HFFc6 (cell line): ENCODE measurements at places on chromosomes 12 and 14. TPM values are rescaled to one million over a fixed set of nuclear protein-coding genes. Genes with fewer than 3 reads are reported as not detected.
A peak's percentile ranks its signal among the peaks of the same experiment; 100 is the strongest.

The TMBIM4 gene
- total RNA-seq: 87.3 to 112 TPM (median 90.5 TPM) in 3 replicates

The SERPINA6 gene
- total RNA-seq: not detected in 3 replicates

The LRRIQ1 gene
- not detected in 3 replicates for total RNA-seq

The NTS gene
- not detected in 2 replicates for total RNA-seq

The KCNJ8 gene
- 0.69 to 8.4 TPM (median 1.7 TPM) in 3 replicates for total RNA-seq

The TRMT61A gene
- 13.7 to 14.9 TPM (median 14.9 TPM) in 3 replicates for total RNA-seq

DNA sequence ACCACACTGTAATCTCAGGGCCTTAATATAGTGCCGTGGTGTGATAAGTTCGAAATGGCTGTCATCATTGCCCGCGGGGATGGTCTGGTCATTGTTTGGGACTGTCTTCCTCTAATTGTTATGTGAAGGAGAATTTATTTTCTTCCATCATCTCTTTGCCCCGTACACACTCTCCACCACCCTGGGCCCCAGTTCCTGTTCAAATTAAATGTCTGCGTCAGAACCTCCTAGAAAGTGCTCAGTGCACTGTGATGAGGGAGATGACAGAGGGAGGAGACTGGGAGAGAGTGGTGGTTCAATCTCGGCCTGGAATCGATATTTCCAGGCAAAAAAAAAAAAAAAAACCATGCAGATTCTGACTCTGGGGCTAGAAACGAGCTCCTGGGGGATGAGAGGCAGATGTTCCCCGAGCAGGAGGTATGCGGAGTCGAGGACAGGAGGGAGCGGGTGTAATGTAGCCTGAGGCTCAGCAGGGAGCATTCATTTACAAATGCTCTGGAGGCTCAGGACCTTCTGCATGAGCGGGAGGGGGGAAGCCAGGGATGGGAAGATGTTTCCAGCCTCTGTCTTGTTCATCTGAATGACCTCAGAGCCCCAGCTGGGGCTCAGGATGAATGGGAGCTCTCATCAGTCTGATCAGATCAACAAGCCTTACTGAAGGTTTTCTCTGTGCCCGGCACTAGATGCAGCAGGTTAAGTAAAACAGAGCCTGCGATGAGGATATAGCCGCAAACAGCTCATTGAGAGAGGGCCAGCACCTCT, 219.5 kb downstream of the TBX5 start:
- DNase-seq: no peak

DNA sequence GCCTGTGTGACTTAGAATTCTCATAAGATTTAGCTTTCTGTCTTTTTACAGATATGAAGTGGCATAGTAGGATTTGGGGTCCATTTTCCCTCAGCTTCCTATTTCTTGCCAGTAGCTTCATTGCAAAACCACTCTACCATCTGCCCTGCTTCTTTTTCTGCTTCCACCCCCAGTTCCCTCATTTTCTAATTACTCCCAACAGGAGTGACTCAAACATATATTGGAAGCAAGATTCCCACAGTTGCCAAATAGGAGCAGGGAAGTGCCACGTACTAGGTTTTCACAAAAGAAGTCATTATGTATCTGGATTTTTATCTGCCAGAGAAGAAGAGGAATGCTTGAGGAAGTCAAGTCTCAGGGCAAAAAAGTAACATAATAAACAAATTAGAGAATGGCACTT, 64.1 kb downstream of the ANO4 start:
- DNase-seq: no peak

GRCh38 chr12:21538061-21538653, 12.1 kb downstream of the SPX start:
- DNase-seq: no peak

GRCh38 chr12:78721906-78722305, 142.7 kb upstream of the SYT1 start:
- no peak for DNase-seq

GRCh38 chr12:121705514-121705913, 7.0 kb upstream of the TMEM120B start:
- DNase-seq: no peak

DNA sequence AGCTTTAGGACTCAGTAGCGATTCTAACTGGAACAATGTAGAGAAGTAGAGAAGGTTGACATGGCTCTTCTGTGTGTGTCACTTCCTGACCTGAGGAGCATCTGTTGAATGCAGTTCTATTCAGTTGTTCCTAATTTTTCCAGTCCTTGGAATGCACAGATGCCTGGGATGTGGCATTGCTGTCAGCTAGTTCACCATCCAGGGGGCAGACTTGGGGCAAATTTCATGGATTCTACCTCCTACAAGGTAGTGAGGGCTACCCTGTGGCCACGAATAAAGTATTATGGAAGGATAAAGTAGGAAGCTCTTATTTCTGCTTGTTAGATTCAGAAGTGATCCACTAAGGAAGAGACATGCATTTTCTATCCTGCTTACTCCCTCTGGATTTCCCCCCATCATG, 74.4 kb upstream of the GPATCH2L start:
- no peak for DNase-seq

DNA sequence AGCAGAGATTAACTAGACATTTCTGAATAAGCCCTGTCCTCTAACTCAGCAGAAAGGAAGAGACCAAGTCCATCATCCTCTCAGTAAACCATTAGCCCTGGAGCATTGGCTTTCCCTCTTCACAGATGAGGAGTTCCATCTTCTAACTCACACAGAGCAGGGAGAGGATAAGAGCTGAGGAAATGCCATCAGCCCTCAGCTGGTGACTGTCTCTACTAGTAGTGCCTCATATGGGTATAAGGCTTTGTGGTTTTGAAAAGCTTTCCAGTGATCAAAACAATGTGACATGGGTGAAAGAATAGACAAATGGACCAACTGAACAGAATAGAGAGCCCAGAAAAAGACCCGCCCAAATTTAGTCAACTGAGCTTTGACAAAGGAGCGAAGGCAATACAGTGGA, 197.2 kb upstream of the NUDT4 start:
- no peak for DNase-seq

GRCh38 chr12:114420944-114421335, 15.0 kb upstream of the TBX5 start:
- DNase-seq: no peak

DNA sequence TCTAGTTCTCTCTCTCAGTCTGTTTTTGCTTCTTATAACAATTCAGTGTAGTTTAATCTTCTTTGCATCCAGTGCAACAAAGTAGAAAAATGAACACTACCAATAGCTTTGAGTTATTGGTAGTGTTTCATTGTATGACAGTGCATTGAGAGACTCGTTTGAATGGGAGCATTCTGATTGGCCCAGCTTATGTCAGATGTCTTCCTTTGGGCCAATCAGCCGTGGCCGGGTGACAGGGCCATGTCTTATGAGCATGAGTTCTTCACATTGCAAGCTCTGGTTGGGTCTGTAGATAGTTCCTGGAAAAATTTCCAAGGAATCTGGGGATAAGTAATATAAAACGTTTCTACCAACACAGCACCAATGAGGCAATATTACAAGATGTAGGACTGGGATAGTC, 36.5 kb downstream of the GYS2 start:
- no peak for DNase-seq

DNA sequence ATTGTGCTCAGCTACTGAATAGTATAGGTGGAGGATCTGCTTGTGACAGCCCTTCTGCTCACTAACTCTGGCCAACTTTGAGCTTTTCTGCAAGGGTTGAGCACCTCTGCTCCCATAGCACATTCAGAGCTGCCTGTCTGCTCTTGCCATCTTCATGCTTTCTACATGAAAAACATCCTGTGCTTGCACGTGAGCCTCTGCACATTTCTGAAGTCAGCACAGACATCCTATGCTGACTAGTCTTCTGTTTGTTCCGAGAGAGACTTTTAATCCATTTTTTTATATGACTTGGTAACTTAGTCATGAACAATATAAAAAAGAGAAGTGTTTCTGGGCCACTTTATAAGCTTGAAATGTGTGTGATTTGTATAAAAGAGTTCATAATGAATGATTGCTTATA, 969.3 kb downstream of the TMTC2 start:
- DNase-seq: no peak

DNA sequence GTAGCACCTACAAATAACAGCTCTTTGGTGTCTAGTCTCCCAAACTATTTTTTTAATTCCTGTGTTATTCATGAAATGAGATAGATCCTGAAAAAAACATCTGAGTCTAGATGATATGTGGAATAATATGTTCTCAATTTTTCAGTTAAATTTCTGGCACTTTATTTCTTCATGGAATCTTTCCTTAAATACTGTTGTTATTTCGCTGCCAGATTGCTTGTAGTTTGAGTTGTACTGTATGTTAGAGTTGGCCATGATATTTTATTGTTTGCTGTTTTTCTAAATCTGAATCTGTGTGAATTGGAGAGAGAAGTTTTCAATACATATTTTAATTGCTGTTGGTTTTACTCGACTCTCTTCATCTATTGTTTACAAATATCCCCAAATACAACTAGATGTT, 500.5 kb downstream of the EGLN3 start:
- no peak for DNase-seq

DNA sequence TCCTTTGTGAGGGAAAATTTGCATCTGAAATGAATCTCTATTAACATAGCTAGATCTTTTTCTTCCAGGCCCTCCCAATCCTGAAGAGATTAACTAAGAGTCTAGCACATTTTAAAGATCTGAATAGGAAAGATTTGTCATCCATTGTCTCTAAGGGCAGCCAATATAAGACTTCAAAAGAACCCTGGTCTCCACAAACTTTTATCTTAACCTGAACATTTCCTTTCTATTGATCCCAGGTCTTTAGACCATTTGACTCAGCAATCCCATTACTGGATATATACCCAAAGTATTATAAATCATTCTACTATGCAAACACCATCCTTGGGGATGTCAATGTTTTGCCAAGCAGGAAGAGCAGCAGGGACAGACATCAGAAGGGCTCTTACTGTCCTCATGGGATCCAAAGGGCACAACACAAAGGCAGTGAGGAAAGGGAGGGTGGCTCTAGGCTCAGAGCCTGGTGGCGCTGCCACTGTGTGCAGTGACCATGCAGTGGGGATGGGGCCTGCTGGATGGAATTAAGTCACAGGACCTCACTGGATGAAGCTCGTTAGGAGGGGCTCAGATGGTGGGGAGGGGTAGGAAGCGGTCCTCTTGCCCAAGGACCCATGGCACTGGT, 12.7 kb upstream of the BDKRB2 start:
- DNase-seq: no peak

- no peak for DNase-seq
These were observed 2.1 kb downstream of the FBXO21 start for GRCh38 chr12:117188121-117188665.

DNA sequence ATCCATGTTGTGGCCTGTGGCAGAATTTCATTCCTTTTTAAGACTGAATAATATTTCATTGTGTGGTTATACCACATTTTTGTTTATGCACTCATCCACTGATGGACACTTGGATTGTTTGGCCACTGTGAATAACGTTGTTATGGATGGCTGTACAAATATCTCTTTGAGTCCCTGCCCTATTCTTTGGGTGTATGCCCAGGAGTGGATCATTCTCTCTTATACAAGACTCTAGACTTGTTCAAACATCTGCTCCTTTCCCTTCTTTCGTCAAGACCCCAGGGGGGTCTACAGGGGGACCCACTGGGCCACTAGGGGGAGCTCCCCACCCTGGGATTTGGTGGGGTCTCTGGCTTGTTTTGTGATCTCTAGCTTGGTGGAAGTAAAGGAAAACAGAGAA, 77.4 kb downstream of the FBXL14 start:
- DNase-seq: peak; percentile 95

DNA sequence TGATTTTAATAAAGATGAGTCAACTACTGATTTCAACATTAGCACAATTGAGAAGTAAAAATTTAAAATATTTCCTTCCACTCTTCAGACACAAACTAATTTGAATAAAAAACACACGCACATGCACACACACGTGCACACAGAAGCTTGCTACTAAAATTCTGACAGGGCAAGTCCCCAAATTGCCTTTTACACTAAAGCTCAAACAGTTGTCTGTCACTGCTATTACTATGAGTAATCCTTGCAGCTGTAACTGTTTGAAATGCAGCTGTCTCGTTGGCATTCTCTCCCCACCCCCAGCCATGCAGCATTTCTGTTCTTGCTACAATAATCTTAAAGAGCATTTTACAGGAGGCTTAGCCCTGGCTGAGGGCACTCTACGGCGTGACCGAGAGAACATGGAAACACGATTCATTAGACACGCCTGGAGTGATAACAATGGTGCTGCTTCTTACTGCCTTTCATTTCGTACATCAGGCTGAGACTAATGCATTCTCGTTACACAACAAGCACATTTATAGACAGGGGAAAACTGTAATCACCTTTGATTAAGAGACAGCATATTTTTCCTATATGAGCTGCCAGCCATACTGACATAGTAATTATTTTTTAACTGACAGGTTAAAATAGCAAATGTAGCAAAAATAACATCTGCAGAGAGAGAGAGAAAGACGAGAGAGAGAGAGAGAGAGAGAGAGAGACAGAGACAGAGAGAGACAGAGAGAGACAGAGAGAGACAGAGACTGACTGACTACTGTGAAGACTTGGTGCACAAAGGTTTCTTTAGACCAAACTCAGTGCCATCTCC, 153.8 kb downstream of the MED13L start:
- DNase-seq: peak; percentile 23

DNA sequence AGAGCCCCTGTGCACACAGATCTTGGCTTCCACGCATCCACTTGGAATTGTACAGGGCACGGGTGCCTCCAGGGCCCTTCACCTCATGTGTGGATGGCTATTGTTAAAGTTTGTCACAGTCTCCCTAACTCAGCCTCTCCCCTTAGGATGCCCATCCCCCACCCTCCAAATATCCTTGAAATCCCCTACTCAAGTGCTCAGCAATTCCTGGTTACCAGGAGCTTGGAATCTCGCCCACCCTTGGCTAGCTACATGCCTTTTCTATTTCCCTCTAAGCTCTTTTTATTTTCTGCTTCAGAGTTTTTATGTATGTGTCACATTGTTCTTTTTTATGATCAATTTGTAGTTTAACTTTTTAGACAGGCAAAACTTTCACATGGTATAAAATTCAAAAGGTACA, 13.0 kb upstream of the NR1H4 start:
- no peak for DNase-seq

GRCh38 chr12:318759-319515, 56.3 kb upstream of the SLC6A13 start:
- no peak for DNase-seq

- no peak for DNase-seq
These were observed 192.1 kb downstream of the TMEM132C start for GRCh38 chr12:128459067-128459466.

GRCh38 chr12:77723308-77723707, 107.4 kb upstream of the NAV3 start:
- DNase-seq: no peak

GRCh38 chr12:26001530-26001929, 43.0 kb downstream of the RASSF8 start:
- no peak for DNase-seq

GRCh38 chr14:21268617-21269251, 508 bp downstream of the HNRNPC start:
- peak; percentile 28 for DNase-seq

- DNase-seq: peak; percentile 67
These were observed 6.8 kb downstream of the FAM161B start for GRCh38 chr14:73943083-73943482.

DNA sequence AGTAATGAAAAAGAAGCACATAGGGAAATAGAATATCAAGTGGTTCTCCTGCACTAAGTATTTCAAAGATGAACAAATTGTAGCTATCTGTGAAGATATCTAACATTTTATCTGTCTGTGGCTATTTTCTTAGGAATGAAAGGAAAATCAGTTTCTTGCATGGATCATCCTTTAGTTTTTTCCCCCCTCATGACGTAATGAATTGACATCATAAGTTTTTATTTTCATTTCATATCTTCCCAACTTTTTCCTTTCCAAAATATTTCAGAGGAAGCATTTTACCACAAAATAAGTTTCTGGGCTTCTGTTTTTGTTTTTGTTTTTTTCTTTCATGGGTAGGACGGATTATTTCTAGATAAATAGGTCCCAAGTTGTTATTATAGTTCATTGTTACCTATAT, 996.6 kb downstream of the TMEM121 start:
- no peak for DNase-seq
